ENCODE measurements at places on chromosomes 13 and 19.

- peak; percentile 16 for DNase-seq
These were observed 6.4 kb downstream of the DOHH start for GRCh38 chr19:3494051-3494450.

DNA sequence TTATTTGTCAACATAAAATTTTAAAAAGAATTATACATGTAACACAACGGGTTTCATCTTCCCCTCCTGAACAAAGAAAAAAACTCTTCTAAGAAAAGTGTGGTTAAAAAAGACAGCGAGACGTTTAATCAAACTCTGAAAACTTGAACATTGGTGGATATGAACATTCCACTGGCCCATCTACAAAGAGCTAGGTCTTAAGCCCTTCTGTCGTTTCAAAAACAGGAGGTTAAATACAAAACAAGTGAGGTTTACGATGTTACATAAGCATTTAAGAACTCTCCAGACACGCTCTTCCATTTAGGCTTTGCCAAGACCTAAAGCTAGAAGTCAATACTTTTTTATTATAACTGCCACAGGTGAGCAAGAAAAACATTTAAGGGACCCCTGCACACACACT, 9.4 kb upstream of the DOCK9 start:
- no peak for DNase-seq

DNA sequence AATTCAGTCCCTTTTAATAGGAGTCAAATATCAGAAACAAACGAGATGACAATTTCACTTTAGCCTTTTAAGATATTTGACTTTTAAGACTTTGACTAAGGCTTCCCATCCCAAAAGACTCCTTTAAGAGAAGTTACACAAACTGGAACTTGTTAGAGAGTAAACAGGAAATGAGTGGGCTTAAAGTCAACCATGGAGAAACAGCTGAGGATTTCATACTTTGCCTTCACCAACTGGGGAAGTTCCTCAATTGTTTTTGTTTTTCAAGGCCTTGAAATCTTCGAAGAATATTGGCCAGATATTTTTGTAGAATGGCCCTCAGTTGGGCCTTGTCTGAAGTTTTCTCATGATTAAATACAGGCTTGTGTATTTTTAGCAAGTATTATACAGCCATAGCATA, 227.3 kb downstream of the POU4F1 start:
- no peak for DNase-seq

GRCh38 chr13:80685942-80686341, 345.0 kb upstream of the SPRY2 start:
- no peak for DNase-seq

GRCh38 chr13:70616847-70617246, 508.6 kb upstream of the KLHL1 start:
- DNase-seq = no peak

Measured in CD4-positive, alpha-beta memory T cell (primary cell).